AG04450 (cell line): ENCODE measurements at places on chromosomes 3 and 15.

GRCh38 chr3:107430214-107430995 is 53.2 kb downstream of the CCDC54 start:
- DNase-seq: no peak

GRCh38 chr15:57172925-57173324 is 203.4 kb upstream of the CGNL1 start:
- no peak for DNase-seq

DNA sequence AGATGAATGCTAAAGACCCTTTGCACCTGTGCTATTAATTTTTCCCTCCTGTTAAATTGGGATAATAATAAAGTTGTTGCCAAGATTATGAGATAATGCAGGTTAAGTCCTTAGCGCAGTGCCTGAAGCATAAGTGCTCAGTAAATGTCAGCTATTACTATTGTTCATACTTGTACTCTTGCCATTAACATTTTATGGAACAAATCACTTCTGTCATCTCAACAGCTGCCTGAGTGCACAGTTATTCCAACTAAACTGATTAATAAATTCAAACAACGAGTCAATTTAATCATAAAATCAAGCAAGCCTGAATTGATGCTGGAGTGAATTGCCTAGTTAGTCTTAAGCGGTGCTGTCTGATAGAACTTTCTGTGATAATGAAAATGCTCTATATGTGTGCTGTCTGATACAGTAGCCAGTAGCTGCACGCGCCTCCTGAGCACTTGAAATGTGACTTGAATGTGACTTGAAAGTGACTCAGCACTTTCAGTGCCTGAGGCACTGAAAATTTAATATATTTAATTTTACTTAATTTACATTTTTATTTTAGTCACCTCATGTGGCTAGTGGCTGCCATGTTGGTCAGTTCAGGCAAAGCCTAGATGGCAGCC is 198.7 kb upstream of the PFN2 start:
- DNase-seq: no peak

DNA sequence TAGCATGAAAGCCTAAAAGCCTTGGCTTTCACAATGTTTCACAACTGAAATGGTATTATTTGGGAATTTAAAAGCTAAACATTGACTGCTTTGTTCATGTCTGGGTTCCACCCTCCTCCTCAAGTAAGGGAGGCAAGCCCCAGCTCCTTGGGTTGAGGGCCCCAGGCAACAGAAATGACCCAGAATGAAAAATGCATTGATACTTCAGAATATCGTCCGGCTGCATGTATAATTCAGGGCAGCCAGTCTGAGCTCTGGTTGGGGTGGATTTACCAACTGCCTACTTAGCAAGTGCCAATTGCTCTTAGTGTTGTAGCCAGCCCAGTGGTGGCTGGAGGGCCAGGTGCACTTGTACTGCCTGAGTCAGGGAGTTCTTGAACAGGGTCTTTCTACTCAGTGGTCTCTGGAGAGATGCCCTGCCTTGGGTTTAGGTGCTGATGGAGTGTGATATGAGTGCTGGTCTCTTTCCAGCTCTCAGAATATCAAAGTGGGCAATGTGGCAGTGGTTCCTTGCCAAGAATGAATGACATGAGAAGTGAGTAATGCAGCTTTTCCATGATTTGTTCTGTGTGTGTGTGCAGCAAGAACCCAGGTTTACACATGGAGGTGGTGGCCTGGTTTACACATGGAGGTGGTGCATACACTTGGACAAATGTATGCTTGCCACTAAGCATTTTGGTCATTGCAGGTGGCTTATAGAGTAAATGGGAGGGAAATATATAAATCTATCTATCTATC is 40.9 kb upstream of the ADAMTSL3 start:
- no peak for DNase-seq

GRCh38 chr15:25862472-25863110 is 536 bp downstream of the ATP10A start:
- DNase-seq: no peak

DNA sequence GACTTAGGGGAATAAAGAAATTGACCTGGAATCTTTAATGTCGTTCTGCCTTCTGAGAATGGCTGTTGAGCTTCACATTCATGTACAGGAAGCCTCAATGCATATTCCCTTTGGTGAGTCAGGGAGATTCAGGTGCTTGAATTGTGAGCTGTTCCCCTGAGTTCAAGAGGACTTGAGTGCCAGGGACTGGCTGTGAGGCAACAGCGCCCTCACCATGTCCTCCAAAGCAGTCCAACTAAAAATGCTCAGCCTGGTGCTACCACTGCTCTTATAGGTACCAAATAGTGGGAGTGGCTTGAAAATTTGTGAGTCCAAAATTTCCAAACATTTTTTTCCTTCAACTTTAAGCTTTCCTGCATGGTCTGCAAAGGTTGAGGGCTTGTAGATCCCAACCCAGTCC is 54.1 kb downstream of the LEO1 start:
- no peak for DNase-seq

DNA sequence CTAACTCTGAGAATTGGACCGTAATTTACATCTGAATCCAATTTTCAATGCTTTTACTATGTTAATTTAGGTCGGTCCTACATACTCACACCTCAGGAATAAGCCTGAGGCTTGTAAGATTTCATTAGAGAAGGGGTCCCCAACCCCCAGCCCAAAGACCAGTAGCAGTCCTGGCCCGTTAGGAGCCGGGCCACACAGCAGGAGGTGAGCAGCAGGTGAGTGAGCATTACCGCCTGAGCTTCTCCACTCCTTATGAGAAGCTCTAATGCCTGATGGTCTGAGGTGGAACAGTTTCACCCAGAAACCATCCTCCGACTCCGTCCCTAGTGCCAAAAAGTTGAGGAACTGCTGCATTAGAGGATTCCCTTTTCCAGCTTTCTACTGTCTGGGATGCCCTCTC is 757.3 kb downstream of the SI start:
- no peak for DNase-seq

DNA sequence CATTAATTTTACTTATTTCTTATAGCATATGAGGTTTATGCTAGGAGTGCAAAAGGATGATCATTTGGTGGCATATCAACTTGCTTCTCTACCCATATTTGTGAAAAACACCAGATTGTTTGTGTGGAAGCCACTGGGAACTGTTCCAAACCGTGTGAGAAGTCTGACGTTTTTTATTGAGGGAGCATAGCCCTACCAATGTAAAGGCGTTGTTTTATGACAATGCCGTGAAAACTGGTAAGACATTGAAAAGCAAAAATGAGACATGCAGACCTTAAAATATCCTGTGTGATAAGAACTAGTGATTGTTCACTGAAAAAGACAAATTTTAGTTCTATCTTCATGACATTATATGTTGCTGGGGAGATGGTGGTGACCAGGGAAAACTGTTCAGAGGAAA is 87.8 kb downstream of the CHL1 start:
- DNase-seq: no peak

DNA sequence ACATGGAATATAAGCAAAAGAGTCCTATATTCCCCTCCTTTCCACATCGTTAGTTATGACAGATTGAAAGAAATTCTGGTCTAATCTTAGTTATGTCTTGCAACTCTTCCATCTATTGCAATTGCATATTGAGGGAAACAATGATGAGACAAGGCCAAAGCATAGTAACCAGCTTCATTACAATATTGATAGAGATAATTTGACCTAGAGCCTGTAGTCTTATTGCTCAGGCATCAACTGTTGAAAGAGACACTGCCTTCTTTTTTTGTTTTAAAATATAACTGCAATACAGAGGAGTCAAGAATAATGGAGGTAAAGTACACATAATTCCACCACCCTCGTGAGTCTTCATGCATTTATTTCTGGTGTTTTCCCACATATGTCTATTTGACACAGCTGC is 2.0 kb downstream of the TM4SF18 start:
- no peak for DNase-seq
